ENCODE measurements at places on chromosomes 3 and 15. TPM values are rescaled to one million over a fixed set of nuclear protein-coding genes. Genes with fewer than 3 reads are reported as not detected.

DNA sequence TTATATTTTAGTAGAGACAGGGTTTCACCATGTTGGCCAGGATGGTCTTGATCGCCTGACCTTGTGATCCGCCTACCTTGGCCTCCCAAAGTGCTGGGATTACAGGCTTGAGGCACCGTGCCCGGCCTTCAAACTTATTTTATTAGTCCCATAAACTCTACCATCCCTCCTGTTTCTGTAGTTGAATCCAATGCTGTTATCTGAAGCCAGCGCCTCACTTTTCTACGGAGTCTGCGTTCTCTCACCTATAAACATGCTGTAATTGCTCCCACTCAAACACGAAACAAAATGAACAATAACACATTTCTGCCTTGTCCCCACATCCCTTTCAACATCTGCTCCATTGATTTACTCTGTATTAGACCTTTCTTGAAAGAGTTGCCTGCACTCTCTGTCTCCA is 222.3 kb upstream of the LRRFIP2 start:
- DNase-seq: no peak

DNA sequence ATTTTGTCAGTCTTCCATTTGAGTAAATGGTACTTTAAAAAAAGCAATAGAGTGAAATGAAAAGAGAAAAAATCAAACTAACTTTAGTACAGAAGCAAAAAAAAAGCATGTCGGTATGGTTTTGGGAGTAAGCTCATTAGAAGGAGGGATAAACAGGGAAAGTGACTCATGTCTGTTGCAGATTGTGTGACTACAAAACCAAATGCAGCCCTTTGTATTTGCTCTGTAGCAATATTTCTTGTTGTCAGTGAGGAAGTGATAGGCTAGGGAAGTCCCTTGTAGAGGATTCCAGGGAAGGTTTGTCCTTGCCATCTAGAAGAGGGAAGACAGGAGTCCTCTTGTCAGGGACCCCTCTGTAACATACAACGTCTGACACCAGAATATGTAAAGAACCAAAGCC is 150.5 kb upstream of the POU1F1 start:
- DNase-seq: no peak

- DNase-seq: no peak
Observed at GRCh38 chr3:31399271-31399670, 133.5 kb upstream of the STT3B start.

RYR3 gene
- total RNA-seq: under 0.01 TPM

GRCh38 chr15:52677593-52678467 is 1.4 kb downstream of the ATOSA start:
- peak; percentile 4 for DNase-seq

GRCh38 chr3:177107461-177108239 is 89.6 kb downstream of the TBL1XR1 start:
- no peak for DNase-seq

CELF6 gene
- not detected for total RNA-seq

DNA sequence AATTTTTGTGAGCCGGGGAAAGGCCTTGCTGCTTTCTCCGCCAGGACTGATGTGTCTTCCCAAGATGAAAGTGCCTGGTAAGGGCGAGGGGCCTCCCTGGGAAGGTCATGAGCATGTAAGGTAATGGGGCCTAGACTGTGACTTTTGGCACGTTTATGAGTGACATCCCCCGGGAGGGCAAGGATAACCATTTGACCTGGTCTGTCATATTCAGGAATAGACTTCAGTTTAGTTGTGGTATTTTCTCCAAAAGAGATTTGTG is 631 bp upstream of the CNBP start:
- no peak for DNase-seq

DNA sequence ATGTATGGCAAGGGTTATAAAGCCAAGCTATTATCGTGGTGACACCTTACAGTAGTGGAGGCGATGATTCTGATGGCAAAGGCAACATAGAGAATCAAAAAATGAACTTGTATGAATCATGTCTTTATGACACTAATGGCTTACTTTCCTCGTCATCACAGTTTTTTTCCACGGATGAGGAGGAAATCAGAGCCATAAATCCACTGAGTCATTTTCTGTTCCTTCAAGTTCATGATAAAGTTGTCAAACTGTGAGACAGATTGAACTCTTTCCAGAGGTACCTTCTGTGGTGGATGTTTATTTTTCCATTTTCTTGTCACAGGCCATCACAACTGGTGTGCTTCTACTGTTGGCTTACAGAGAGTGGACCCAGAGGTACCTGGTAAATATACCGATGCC is 8.5 kb downstream of the TMEM212 start:
- no peak for DNase-seq

GRCh38 chr3:97821287-97821773 is 481 bp upstream of the CRYBG3 start:
- no peak for DNase-seq

DNA sequence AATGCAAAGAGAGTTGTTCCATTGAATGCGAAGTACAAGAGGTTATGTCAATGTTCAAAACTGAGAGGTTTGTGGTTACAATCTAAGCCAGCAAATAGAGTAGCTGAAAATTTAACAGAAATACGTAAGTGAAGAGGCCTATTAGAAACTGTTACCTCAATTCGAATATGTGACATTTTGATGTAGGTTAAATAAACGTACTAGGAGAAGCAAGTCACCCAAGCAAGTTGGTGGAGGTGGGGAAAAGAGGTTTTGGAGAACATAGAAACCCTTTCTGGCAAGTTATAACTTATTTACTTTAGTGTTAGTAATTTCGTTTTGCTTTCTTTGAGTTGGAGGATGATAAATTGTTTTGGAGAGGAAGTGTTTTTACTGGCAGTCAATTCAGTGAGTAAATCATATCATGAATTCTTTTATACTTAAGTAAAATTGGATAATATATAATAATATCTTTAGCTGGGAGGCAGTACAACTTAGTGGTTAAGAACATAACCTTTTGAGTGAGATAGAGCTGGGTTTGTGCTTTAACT is 91.2 kb upstream of the NAALADL2 start:
- peak; percentile 2 for DNase-seq

OCA2 gene
- total RNA-seq: not detected

DNA sequence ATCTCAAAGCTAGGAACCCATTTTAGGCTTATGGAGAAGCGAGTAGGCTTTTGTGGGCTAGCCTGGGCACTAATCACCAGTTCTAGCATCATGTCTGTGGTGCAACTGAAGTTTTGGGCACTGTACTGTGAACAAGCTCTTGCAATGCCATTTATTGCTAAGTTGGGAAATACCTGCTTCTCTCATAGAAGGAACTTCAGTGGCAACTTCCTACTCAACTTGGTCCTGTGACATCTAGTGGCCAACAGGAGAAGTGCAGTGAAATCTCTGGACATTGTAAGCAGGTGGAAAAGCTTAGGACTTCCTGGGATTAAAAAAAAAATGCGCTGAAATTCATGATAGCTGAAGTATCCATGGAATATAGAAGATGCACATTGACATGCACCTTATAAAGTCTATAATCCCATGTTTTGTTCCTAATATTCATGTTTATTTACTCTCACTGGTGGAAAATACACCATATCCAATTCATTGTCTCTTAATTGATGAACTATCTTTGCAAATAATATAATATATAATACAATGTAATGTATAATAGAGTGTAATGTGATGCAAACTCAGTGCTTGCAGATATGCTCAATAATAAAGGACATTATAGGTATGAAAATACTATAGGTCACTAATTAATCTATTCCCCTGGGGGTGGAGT is 6.5 kb upstream of the ALDH1A3 start:
- DNase-seq: peak; percentile 50

ALG1L2 gene
- total RNA-seq: not detected

PODXL2 gene
- 2.6 TPM for total RNA-seq

DNA sequence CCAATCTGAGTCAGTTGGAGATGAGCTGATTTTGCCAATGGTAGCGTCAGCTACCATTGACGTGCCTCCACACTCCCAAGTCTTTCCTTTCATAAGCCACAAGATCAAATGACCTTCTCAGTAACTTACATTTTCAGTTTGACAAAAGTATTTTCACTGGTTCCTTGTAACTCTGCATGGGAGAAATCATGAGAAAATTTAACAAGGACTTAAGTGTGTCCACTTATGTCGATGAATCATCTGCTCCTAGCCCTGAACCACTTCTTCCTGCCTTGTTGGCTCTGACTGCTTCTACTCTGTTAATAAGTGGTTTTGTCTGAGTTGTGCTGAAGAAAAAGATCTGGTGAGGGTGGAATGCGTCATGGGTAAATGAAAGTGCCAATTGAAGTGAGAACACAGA is 101.2 kb downstream of the NFKBIZ start:
- DNase-seq: no peak

- no peak for DNase-seq
Observed at GRCh38 chr3:21785765-21786437, 34.9 kb upstream of the ZNF385D start.

SCAANT1 gene
- total RNA-seq: not detected

BDH1 gene
- total RNA-seq: 3.8 TPM

DNA sequence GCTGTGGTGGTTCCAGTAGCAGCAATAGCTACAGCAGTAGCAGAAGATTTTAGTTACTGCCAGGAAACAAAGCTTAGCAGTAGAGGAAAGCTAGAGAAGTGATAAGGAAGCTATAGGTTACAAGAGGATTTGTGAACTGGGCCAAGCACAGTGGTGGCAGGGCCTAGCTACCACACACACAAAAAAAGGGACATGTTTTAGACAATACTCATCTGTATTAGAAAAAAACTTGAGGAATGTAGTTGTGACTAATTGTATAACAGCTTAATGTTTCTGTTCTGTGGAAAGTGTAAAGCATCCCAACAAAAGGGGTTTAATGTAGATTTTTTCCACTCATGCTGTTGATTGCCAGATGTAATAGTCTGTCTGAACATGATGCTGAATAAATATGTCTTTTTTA is 29.9 kb upstream of the PFN2 start:
- DNase-seq: no peak

DNA sequence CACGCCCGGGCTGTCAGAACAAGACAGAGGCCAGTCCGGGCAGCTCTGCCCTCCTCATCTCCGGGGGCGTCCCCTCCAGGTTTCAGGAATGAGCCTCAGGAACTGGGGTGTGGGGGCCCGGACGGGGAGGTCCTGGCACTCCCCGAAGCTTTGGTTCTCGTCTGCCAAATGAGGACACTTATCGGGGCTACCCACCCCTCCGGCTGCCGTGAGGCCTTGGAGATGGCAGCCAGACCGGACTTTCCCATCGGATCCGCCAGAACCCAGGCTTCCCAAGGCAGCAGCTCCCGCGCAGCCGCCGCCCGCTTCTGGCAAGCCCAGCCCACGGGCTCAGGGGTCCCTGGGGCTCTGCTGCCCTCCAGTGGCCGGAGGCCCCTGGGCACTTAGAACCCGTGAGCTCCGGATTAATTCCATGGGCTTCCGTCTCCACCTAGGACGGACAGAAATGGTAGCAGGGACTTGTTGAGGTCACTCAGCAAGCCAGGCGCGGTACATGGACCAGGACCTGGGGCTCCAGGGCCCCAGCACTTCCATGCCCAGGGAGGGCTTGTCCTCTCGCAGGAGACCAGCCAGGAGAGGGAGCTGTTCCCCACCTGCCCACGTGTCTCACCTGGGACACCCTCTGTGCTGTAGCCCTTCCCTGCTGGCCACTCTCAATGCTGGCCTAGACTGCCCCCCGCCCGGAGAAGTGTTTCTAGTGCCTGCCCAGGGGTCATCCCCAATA is 89.4 kb downstream of the LINGO1 start:
- DNase-seq: peak; percentile 63

DNA sequence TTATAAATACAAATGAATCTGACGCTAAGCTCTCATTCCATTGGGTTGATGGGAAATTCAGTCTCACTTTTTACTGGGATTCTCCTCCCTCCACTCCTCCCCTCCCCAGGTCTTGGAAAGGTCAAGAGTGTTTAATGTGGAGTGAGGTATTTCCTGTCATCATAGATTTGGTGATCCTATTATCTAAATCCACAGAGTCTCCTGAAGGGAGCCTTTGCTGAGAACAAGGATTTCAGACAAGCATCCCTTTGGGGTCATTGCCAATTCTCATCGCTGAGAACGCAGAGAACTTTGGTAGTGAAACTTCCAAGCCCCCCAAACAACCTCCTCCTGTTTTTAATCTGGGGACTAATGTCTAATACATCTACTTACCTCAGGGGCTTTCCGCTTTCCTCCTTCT is 297.9 kb downstream of the OTOL1 start:
- no peak for DNase-seq

DNA sequence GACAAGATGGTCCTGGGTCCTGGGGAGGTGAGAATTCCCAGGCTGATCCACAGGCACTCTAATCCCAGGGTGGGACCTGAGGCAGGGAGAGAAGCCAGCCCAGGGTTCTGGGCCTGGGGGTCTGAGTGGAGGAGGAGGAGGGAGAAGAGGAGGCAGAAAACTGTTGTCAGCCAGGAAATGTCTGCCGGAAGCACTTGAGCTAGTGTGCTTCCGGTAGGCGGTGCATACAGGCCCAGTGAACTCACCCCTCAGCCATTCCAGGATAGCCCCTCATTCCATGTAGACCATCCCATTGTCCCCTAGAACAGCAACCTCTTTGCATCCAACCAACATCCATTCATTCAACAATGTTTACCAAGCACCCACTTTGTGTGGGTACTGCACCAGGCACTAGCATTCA is 47.9 kb upstream of the LCTL start:
- DNase-seq: peak; percentile 55

MEF2A gene
- total RNA-seq: 23.9 TPM

- DNase-seq: no peak
Observed at GRCh38 chr3:4983739-4984510, 4.7 kb downstream of the BHLHE40 start.

CYP1A1 gene
- total RNA-seq: 1.2 TPM

CHRNB4 gene
- not detected for total RNA-seq

- DNase-seq: no peak
Observed at GRCh38 chr3:158522221-158523136, 48.5 kb upstream of the MLF1 start.

- no peak for DNase-seq
Observed at GRCh38 chr15:85361323-85361722, 19.1 kb upstream of the AKAP13 start.

LRRC2 gene
- 0.85 TPM for total RNA-seq

DNA sequence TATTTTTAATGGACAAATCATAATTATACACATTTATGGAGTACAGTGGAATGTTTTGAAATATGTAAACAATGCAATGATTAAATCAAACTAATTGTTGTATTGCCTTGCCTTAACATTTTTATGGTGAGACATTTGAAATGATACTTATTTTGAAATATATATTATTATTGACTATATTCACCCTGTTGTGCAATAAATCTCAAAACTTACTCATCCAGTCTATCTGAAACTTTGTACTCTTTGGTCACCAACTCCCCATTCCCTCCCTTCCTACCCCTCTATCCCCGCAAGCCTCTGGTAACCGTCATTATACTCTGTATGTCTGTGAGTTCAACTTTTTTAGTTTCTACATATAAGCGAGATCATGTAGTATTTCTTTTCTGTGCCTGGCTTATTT is 74.7 kb upstream of the GOLGA6B start:
- DNase-seq: no peak

DNA sequence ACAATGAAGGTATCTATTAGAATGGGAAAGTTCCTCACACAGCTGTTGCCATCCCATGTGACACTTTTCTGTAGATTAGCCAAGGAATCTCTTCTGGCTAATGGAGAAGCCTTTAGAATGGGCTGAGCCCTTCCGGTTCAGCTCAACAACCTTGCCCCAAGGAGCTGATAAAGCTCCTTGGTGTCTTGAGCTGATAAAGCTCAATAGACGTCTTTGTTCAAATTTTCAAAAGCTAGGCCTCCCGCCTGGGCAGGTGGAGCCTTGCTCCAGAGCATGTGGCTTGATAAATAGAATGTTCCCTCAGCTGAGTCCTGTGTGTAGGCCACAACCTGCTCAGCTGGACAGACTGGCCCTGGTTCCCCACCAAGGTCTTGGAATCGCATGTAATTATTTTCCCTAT is 7.2 kb upstream of the BNIP2 start:
- DNase-seq: no peak

GRCh38 chr3:16101295-16102186 is 72.9 kb upstream of the GALNT15 start:
- no peak for DNase-seq

PRR23E gene
- not detected for total RNA-seq

GOLGA6B gene
- total RNA-seq: not detected

CEP19 gene
- 2.3 TPM for total RNA-seq
